ENCODE measurements at places on chromosomes 3 and 15. TPM values are rescaled to one million over a fixed set of nuclear protein-coding genes. Genes with fewer than 3 reads are reported as not detected.

The HGD gene
- 211 TPM for total RNA-seq

GRCh38 chr3:35777563-35778554, 138.5 kb downstream of the ARPP21 start:
- no peak for DNase-seq

DNA sequence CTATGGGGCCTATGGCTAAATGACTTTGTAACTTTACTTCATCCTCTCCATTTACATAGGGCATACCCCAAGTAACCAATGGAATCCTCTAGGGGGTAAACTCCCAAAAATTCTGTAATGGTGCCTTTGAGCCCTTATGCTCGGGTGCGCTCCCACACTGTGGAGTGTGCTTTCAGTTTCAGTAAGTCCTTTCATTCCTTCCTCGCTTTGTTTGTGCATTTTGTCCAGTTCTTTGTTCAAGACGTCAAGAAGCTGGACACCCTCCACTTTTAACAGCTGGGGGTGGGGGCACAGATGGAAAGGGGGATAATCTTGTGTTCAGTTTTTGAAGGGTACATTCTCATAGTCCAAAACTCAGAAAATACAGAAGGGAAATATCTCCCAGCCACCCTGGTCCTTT, 84.4 kb upstream of the C2CD4B start:
- no peak for DNase-seq

The GOLGA6L7 gene
- not detected for total RNA-seq

DNA sequence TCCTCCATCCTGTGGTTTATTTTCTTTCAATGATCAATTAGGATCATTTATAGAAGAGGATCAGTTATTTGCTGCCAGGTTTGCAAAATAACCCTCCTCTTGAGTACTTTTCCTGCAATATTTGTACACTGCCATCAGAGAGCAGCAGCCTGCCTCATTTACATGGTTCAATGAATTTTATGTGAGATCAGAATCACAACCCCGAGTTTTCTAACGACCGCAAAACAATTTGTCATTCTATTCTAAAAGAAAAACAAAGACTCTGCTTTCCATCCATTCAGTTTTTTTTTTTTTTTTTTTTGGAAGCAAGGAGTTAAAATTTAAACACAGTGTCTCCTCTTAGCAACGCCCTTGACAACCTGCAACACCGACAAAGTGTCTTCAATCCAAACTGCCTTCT, 146.9 kb downstream of the RAB11A start:
- DNase-seq, result no peak

DNA sequence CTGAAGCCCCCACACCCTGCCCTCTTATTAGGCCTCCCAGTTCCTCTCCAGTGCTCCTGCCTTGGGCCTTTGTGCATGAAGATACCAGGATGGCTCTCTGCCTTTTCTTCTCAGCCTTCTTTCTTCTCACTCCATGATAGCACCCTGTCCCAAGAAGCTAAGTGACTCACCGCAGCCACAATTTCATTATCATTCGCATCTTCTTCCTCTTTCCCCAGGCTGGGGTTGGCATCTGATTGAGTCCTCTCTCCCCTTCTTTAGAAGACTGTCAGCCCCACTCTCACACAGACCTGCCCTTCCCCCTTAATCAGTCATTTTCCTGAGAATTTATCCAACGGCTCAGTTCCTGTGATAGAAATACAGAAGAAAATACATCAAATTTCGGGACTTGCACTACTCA, 102.0 kb downstream of the STAC start:
- DNase-seq, result no peak

DNA sequence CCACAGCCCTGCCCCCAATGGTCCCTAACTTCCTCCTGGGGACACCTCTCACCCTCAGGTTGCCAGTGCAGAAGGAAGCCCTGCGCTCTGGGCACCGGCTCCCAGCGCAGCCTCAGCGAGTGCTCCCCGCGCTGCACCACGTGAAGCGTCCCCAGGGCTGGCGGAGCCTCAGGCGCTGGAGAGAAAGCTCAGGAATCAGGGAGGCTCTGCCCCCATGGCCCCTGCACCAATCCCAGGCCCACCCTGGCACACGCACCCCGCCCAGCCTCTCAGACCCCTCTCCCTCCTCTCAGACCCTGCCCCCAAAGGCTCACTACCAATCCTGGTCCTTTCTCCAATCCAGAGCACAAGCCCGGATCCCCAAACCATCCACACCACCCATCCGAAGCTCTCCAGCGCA, 6.9 kb downstream of the COL7A1 start:
- no peak for DNase-seq

The WDR48 gene
- 45.6 TPM for total RNA-seq

DNA sequence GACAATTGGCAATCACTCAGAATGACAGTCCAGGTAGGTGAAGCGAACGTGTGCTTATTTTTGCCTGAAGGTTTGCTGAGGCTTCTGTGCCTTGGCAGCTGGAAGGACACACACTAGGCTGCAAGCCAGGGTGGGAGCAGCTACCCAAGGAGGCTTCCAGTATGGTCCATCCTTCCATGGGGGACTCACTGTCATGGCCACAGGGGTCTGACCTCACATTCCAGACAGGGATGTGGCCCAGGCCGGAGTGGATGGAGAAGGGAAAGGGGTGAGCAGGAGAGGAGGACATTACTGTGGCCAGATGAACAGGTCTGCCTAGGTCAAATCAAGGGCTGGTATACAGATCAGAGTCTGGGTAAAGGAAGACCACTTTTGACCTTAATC, 247.7 kb downstream of the ADAMTS17 start:
- no peak for DNase-seq

DNA sequence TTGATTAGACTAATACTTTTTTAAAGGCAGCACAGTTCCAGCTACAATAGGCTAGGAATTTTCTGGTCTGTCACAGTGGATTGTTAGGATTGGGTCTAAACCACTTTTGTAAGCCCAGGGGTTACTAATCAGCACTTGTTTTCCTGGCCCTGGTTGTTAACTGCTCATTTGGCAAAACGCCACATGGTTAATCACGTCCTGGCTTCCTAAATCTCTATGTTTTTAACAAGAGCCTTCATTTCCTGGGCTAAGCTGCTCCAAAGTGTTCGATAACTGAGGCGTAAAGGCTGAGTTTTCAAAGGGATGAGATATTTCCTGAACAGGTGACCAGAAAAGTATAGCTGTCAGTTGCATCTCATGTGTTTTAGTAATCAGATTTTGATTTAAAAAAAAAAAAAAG, 38.9 kb upstream of the CLRN1 start:
- DNase-seq, result no peak

DNA sequence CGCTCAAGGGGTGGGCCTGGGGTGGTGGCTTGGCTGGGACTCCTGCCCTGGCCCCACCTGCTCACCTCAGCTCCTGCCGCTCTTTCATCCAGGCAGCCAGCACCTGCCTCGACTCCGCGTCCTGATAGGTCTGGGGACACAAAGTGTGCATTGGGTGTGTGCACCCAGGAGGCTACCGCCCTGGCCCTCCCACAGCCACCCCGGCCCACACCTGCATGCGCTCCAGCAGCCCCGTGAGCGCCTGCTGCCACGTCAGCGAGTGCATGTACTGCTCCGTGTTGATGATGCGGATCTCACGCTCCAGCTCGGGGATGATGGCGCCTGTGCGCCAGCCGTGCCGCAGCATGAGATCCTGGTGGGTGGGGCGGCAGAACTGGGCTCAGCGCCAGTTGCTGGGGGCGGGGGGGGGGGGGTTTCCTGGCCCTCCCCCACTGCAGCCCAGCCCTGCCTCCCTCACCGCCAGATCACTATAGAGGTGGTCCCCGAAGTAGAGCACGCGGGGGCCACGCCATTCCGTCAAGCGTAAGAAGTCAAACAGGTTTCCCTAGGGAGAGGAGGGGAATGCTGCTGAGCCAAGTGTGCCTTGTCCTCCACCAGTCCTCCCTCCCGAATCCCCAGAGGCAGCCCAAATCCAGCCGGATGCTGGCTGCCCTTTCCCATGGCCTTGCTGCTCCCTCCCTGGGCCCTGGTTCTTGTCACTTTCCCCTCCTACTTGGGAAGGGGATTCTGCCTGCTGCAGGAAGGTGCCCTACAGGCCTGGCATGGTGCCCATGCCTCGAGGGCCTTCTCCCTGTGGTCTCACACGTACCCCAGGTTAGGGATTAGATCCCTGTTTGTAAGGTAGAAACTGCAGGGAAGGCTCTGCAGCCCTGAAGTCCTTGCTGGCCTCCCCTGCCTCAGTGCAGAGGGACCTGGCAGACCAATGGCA, 8.6 kb downstream of the NT5DC2 start:
- no peak for DNase-seq

DNA sequence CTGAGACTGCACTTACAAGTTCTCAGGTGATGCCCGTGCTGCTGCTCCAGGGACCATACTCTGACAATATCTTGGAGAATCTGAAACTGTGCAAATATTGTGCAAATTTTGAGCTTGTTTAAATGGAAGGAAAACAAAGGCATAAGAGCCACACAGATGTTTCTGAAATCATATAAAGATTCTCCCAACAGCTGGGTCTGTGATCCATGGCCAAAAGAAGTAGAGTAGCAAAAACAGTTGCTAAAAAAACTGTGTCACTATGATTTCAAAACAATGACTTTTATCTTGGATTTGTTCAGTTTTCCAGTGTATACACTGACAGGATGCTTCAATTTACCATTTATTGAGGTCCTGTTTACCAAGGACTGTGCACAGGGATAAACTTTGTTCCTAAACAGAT, 25.3 kb downstream of the NPTN start:
- DNase-seq, result no peak

The TRH gene
- not detected for total RNA-seq

GRCh38 chr3:85691196-85691595, 732.4 kb downstream of the CADM2 start:
- no peak for DNase-seq

The ZWILCH gene
- 5.3 TPM for total RNA-seq

The CLN6 gene
- 25.7 TPM for total RNA-seq

The ISLR gene
- total RNA-seq, result 53.0 TPM

DNA sequence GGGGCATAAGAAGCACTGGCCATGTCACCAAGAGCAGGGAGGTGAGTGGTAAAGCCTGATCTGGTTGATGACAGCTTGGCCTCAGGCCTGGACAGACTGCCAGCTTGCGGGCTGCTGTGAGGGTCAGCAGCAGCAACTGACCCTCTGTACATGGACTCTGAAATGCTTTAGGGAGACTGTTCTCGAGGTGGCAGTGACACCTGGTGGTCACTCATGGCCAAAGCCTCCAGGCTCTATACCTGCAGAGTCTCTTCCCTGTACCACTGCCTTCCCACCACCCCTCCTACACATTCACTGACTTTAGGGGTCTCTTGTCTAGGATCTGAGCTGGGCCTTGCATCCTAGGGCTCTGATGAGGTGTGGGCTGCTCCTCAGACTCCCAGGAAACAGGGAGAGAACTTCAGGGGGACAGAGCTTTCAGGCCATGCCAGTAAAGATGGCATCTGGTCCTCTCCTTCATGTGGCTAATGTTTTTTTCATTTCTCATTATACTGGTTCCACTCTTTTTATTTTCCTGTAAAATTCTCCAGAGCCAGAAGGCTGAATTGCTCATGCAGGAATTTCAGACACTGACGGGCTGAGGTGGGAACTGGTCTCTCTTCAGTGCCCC, 17.2 kb upstream of the TIMP4 start:
- DNase-seq, result peak; percentile 59

The PPP1R2 gene
- 68.1 TPM for total RNA-seq

The NOP10 gene
- 116 TPM for total RNA-seq

The GOLGA6B gene
- not detected for total RNA-seq

DNA sequence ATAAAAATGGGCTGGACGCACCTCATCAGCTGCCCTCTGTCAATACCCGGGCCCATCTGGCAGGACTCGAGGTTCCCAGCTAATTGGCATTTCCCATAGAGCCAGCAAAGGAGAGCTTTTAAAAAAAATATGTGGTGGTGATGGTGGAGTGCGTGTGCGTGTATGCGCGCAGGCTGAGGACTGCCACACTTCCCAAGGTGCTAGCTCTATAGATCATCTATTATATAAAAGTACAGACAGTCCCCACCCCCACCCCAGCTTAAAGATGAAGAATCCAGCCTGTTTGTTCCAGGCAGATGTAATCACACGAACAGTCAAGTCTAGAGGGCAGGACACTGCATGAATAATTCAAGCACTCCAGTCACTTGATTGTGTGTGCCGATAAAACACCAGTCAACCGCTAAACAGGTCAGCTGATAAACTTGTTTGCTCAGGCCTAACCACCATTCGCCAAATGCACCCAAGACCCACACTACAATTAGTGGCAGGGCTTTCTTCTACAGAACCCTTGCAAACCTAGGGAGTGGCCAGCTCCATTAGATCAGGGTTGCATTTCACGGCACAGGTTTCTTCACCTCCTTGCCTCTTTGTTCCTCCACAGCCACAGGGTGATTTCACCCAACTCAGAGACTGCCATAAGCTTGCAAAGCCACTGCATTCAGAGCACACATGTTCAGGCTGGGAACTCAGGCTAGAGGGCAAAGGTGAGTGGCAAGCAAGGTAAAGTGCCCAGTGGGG, 5.8 kb downstream of the TLE3 start:
- peak; percentile 33 for DNase-seq

- DNase-seq, result no peak
Observed at GRCh38 chr15:90553248-90553745, 23.6 kb downstream of the CRTC3 start.

GRCh38 chr3:176951586-176952292, 245.5 kb downstream of the TBL1XR1 start:
- DNase-seq, result no peak

DNA sequence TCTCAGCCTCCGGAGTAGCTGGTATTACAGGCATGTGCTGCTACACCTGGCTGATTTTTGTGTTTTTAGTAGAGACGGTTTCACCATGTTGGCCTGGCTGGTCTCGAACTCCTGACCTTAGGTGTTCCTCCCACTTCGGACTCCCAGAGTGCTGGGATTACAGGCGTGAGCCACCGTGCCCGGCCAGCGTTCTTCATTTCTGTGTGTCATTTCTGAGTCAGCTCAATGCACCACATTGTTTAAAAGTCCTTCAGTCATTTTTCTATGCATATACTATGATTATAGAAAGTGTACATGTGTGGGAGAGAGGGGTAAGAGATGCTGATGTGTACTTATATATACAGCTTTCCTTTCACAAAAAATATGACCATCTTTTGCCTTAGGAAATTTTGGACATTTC, 2.1 kb downstream of the QTRT2 start:
- no peak for DNase-seq

GRCh38 chr15:93159930-93160329, 70.9 kb upstream of the RGMA start:
- DNase-seq, result no peak

DNA sequence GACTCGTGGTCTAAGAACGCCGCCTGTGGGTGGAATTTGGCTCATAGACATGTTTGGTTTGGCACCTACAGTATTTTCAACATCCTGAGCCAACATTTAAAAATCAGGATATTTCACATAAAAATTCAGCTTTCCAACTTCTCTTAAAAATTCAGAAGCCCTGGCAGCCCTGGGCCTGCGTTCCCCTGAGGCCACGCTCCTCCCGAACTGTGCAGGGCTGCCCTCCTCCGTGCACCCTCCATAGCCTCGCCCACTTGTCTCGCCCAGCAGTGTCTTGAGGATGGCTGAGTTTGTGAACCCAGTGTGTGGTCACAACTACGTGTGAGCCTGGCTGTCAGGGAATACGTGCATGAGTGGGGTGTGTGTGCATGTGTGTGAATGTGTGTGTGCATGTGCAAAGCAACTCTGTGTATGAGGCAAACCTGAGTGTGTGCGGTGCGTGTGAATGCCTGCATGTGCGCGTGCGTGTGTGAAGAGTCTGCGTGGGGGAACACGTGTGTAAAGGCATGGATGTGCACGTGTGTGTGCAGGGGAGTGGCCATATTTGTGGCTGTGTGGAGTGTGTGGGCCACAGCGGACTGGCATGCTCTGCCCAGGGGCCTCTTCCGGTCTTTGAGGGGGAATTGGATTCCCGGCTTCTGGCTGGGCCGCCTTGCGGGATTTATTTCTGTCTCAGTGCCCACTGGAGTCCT, 30.9 kb downstream of the PTH1R start:
- no peak for DNase-seq

The P2RY14 gene
- total RNA-seq, result 14.6 TPM

GRCh38 chr3:48672522-48672921, 9.8 kb upstream of the CELSR3 start:
- DNase-seq, result no peak
